CD4-positive, alpha-beta T cell treated with Interferon gamma for 1 hour (primary cell): ENCODE measurements at places on chromosomes 11 and 22.
A peak's percentile ranks its signal among the peaks of the same experiment; 100 is the strongest.

DNA sequence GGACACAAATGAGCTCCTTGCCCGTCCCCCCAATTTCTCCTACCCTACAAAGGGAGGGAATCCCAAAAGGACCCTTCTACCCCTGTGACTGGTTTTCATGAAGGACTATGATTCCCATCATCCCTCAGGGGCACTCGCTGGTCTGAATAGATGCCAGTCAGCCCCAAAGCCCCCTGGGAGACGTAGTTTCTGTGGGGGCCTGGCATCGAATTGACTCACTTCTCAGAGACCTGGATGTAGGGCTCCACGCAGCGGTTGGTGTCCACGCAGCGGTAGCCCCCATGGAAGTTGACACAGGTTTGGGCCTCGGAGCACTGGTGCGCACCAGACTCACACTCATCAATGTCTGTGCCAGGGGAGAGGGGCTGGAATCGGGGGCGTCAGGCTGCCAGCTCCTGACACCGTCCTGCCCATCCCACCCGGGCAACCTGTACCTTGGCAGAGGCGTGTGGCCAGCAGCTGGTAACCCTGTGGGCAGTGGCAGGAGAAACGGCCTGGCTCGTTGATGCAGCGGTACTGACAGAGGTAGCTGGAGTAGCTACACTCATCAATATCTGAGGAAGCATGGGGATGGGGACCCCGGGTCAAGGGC, 4.4 kb downstream of the EFEMP2 start:
- DNase-seq: no peak

DNA sequence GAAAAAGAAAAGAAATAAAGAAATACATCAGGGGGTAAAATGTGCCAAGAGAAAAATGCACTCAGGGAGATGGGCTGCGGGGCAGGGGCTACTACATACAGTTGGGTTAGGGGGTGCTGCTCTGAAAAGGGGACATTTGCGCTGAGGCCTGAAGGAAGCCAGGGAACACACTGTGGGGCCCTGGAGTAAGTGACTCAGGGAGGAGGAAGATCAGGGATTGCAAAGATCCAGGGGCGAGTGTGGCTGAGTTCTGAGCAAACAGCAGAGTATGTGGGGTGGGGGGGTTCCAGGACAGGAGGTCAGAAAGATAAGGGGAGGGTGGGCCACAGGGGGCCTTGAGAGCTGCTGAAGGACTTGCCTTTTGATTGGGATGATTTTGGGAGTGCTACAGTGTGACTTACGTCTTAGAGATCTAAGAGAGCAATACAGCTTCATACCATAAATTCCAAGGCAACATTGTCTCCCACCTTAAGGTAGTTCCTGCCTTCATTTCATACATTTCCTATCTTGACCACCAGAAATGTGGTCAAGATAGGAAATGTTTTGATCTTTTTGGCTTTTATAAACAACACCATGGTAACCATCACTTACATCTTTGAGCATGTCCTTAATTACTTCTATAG, 5.8 kb downstream of the A4GALT start:
- no peak for DNase-seq

DNA sequence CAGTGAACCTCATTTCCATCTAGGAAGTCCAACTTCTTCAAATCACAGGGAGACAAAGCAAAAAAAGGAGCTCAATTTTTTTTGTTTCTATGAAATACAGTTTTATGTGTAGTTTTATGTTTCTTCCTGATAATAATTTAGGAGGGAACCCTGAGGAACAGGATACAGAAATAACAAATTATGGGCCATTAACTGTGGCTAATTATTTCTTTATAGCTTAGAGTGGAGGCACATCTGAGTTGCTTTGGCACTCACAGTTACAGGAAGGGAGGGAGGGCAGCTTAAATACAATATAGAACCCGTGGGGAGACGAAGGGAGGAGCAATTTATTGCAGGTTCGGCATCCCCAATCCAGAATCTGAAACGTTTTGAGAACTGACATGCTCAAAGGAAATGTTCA, 37.1 kb upstream of the HORMAD2 start:
- DNase-seq: no peak

GRCh38 chr22:36491155-36491554, 9.7 kb upstream of the TXN2 start:
- DNase-seq: no peak

GRCh38 chr11:98143661-98144060, 877.1 kb upstream of the CNTN5 start:
- DNase-seq: no peak

GRCh38 chr11:119975561-119976152, 162.3 kb downstream of the TRIM29 start:
- DNase-seq: no peak

GRCh38 chr11:60121264-60121663, 32.8 kb downstream of the MS4A2 start:
- no peak for DNase-seq

DNA sequence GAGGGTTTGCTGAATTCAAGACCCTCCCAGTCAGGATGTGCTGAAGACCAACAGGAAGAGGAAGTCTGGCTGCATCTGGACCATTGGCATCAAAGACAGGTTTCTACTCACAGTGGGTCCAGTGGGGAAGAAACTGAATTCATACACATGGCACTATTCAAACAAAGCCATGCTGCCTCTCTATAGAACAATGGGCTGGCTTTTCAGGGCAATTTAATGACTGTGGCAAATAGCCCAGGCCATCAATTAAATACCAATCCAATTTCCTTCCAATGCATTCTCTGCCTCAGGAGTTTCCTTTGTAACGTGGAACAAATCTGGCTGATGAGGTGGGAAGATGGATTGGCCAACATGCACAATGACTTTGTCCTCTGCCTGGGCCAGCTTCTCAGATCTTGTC, 98.6 kb downstream of the SEZ6L start:
- DNase-seq: no peak

DNA sequence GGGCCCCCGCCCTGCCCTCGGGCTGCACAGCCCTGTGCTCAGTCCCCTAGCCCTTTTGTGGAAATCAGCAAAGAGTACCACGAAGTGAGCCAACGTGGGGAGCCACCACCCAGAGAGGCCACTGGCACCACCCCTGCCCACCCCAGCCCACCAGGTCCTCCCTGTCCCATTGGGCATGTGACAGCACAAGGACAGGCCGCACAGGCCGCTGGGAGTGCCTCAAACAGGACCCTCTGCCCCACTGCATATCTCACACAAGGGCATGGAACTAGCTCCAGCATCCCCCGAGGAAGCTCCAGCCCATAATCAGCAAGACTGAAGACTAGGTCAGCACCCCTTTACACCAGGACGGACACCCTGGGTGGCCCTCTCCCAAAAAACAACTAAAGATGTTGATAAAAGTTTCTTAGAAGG, 29.7 kb downstream of the GNB1L start:
- DNase-seq: no peak

DNA sequence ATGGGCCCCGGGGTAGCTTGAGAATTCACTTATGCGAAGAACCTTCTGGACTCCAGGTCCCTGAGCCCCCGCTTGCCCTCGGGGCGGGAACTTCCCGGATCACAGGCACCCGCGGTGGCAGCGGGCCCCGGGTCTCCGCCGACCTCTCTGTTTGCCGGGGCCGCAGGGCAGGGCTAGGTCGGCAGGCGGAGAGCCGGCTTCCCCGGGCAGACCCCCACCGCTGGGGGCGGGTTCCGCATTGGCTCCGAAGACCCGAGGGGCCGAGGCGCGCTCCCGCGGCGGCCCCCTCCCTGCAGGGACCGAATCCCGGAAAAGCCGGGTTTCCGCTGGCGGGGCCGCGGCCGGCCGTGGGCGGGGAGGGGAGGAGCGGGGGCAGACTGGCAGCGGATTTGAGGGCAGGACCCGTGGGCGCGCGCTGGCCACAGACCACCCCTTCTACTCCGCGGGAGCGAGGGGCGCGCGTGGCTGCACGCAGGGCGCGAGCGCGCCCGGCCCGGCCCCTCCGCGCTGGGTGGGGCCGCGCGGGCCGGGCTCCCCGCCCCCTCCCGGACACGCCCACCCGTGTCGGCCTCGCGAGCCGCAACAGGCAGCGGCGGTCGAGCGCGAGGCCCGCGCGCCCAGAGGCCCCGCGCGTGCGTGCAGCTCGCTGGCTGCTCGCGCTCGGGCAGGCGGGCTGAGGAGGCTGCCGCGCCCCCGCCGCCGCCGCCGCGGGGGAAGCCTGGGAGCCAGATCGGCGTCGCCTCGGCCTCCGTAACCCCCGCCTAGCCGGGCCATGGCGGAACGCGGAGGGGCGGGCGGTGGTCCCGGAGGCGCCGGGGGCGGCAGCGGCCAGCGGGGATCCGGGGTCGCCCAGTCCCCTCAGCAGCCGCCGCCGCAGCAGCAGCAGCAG, at the start of gene PACS1:
Gene PACS1 (plus strand): TSS at position 558 of the 889 bp plus-strand sequence. CDS start 215 bp downstream, at position 773.
- DNase-seq: peak; percentile 87

- no peak for DNase-seq
Measured at GRCh38 chr11:38582151-38582550, 1984.1 kb upstream of the RAG2 start.

DNA sequence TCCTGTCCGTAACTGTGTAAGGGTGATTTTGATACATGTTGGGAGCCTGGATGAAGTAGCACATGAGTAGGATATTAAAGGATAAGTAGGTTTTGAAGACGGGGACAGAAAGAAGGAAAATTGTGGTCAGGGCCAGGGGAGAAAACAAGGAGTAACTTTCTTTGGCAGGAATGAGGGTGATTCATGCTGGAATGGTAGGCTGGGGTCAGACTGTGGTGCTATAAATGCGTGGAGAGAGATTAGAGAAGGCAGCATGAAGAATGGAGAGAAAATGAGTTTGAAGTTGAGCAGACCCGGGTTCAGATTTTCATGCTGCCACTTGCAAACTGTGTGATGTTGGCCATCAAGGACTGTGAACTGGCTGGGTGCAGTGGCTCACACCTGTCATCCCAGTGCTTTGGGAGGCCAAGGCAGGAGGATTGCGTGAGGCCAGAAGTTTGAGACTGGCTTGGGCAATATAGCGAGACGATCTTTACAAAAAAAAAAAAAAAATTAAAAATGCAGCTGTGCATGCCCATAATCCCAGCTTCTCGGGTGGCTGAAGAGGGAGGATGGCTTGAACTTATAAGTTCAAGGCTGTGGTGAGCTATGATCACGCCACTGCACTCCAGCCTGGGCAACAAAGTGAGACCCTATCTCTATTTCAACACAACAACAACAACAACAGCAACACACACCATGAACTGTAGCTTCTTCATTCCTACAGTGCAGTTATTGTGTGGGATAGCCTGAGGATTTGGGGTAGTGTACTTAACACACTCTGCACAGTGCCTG, 22.3 kb downstream of the ZBTB16 start:
- no peak for DNase-seq
